ENCODE measurements at places on chromosomes 7 and 10. TPM values are rescaled to one million over a fixed set of nuclear protein-coding genes. Genes with fewer than 3 reads are reported as not detected.

Gene TWIST1
- 2.4 TPM for total RNA-seq

Gene AGR2
- 1.2 TPM for total RNA-seq

Gene FAM25C
- not detected for total RNA-seq

Gene CPVL
- total RNA-seq = 54.6 TPM

Gene NSUN5
- 15.9 TPM for total RNA-seq

Gene SYT15B
- total RNA-seq = not detected

Gene ENKUR
- 4.5 TPM for total RNA-seq

Gene MYL10
- not detected for total RNA-seq

Gene KLF14
- total RNA-seq = not detected

Gene AKR1D1
- not detected for total RNA-seq

Gene HECW1
- 41.6 TPM for total RNA-seq

Gene UCN3
- not detected for total RNA-seq

Gene ZNF488
- total RNA-seq = 0.41 TPM

Gene IRF5
- total RNA-seq = 1.2 TPM

All from frontal cortex (tissue), 4 donors.